ENCODE measurements at places on chromosomes 7 and 10.

DNA sequence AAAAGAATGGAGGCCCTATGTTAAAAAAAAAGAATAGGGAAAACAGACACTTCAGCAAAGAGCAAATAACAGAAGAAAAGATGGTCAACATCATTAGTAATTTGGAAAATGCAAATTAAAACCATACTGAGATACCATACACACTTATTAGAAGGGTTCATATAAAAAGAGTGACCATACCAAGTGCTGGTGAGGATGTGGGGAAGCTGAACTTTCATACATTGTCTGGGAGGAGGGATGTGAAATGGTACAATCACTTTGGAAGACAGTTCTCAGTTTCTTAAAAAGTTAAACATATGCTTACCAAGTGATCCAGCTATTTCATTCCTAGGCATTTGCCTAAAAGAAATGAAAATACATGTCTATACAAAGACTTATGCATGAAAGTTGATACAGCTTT is 194.4 kb downstream of the CXCL12 start:
- no peaks in the 10 kb centered on the region for H3K27me3 ChIP-seq
- no peaks in the 10 kb centered on the region for H3K36me3 ChIP-seq
- DNase-seq = no peak
- H3K4me1 ChIP-seq = peaks cover under 1% of the 10 kb centered on the region

DNA sequence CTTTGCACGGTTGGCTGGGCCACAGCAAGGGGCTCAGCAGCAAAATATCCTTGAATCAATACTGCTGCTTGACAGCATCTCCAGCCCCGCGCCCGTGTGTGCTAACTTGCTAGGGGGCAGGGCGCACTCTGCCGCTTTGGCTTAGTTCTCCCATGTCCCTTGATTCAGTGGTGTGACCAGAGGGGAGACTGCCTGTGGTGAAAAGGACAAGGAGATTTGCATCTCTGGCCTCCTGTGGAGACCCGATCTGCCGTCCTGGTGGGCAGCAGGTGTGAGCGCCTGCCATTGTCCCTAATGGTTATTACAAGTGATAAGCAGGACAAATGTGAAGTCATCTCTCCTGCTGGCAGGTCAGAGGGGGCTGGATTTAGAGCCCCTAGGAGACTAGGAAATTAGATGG is 500.2 kb upstream of the GALNT17 start:
- H3K4me1 ChIP-seq = no peaks in the 10 kb centered on the region
- no peak for DNase-seq
- H3K36me3 ChIP-seq = no peaks in the 10 kb centered on the region
- no peaks in the 10 kb centered on the region for H3K27me3 ChIP-seq
- H3K27ac ChIP-seq = no peak overlapping the region

- DNase-seq = no peak
- no peaks in the 10 kb centered on the region for H3K4me1 ChIP-seq
- no peak overlapping the region for H3K27ac ChIP-seq
- H3K27me3 ChIP-seq = no peaks in the 10 kb centered on the region
These were observed 13.5 kb downstream of the GCC1 start for GRCh38 chr7:127571741-127572505.

- no peak overlapping the region for H3K4me3 ChIP-seq
- no peaks in the 10 kb centered on the region for H3K27me3 ChIP-seq
These were observed 34.8 kb upstream of the FGFR2 start for GRCh38 chr10:121633056-121633455.

DNA sequence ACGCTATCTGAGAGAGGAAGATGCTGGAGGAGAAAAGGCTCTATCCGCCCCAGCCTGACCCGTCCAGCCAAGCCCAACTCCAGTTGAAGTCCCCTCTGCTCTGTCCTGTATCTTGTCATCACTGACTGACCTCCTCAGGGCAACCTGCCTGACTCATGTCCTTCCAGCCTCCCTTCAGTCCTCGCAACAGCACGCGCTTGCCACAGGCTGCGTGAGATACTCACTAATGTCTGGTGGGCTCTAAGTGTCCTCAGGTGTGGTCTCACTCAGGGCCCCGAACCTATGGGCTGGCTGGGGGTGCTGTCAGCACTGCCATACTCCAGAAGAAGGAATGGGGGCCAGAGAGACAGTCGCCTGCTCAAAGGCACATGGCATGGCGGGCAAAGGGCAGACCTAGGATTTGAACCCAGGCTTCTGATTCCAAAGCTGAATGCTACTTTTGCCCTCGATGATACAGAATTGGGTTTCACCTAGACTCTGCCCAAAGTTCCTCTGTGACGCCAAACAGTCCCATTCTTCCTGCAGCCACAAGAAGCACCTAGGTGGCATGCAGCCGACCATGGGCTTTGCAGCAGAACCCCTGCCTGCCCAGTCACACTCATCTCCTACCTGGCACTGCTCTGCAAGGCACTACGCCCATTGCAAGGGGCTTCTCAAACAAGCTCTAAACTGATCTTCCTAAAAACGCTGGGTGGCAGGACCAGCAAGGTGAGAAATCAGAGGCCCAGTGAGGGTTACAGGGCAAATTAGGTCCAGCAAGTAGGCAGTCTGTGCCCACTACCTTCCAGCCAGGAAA is 8.5 kb downstream of the FAM53B start:
- H3K36me3 ChIP-seq = no peaks in the 10 kb centered on the region
- no peak for DNase-seq
- peaks cover 20% of the 10 kb centered on the region for H3K4me1 ChIP-seq
- no peak overlapping the region for H3K4me3 ChIP-seq

All from RWPE2 (cell line).